ENCODE measurements at places on chromosomes 7 and 10.

GRCh38 chr7:77802557-77803405 is 4.2 kb downstream of the PHTF2 start:
- peak; percentile 23 for DNase-seq

DNA sequence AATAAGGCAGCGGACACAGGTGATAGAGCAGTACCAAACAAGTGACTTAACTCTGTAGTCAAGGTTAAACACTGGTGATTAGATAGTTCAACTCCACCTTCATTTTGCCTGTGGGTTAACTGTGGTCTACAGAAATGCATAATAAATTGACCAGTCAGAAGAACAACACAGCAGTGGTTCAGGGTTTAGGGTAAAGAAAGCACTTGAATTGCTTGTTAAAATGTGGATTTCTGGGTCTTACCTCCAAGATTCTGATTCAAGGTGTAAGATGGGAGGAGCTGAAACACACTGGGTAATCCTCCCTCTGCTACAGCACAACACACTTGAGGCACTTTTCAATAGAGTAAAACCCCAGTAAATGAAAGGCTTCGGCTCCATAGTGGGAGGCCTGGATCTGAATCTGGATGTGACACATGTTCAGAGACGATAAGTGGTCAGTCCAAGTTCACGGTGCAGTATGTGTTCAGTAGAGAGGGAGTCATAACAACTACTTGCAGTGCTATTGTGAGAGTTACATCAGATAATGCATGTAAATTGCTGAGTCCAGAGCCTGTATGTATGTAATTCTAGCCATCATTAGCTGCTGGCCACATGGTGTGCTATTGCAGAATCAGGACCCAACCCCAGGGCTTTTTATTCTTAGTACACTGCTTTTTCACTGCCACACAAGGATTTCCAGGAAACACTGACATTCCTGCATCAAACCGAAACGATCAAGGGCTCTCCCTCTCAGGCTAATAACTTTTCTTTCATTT is 141.7 kb downstream of the SORCS1 start:
- DNase-seq, result no peak

GRCh38 chr10:46304062-46304461 is 17.3 kb downstream of the ANTXRL start:
- DNase-seq, result no peak

DNA sequence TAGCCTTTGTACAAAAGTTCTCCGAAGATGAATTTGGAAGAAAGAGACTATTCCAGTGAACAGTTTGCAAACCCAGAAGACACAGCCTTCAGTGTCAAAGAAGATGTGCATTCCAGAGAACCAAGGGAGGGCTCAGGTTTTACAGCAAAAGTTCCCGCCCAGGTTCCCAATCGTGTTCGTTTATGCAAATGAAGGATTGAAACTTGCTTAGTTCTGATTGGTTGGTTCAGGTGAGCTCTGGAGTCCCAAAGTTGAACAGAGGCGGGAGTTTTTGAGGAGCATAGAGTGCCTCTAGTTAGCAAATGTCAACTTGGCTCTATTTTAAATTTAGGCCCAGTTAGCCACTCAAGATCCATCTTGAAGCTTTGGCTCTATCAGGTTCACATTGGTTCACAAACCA is 51.3 kb downstream of the TMEM270 start:
- no peak for DNase-seq

- peak; percentile 46 for DNase-seq
Observed at GRCh38 chr10:33703501-33704213, 369.2 kb upstream of the NRP1 start.

- no peak for DNase-seq
Observed at GRCh38 chr10:49282306-49282705, 16.7 kb upstream of the C10orf71 start.

DNA sequence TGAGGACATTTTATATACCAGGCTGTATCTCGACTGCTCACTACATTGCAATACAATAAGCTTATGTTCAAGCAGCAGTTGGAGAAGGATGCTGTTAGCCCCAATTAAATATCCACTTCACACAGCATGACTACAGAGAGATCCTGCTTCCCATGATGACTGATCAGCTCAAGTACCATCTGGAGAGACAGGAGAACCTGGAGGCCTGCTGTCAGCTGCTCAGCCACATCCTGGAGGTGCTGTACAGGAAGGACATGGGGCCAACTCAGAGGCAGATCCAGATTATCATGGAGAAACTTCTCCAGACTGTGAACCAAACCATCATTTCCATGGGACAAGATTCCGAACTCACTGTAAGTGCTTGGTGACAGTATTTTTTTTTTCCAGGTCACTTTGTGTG is 22.5 kb downstream of the RNF133 start:
- DNase-seq, result no peak

GRCh38 chr7:25908154-25908949 is 243.6 kb upstream of the NFE2L3 start:
- no peak for DNase-seq

DNA sequence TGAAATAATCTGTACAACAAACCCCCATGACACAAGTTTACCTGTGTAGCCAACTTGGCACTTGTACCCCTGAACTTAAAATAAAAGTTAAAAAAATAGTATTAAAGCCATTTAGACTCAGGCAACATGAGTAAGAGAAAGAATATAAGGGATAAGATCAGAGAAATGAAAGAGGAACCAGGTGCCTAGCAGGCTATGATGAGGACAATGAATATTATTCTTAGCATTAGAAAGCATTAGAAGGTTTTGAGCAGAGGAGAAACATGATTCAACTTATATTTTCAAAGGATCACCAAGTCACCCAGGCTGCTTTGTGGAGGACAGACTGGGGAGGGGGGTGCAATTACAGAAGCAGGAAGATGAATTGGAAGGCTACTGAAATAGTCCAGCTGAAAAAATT is 48.1 kb upstream of the TES start:
- DNase-seq, result peak; percentile 51

GRCh38 chr7:50273301-50273700 is 31.2 kb upstream of the IKZF1 start:
- DNase-seq, result no peak

- DNase-seq, result no peak
Observed at GRCh38 chr7:92650391-92650790, 60.2 kb upstream of the FAM133B start.

DNA sequence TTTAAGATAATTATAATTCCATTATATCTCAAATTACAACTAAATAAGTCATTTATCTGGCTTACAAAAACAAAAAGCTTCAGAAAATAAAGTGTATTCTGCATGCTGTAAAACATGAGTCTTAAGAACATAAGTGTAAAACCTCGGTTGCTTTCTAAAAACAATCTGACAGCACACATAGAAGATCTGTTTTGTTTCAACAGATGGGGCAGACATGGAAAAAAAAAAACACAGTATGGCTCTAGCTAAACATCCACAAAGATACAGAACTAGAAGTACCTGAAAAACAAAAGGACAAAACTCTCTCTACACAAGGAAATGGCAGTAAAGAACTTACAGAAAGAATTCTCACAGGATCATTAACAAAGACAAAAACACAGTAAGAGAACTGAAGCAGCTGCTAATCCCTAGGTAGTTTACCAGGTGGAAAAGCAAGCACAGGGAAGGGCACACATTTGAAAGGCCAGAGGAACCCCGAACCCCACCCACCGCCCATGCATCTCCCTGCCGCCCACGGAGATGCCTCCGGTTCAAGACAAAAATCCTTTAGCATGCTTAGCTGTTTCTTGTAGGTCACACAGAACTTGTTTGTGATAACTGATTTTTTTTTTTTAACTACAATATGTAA is 42.5 kb downstream of the DLD start:
- no peak for DNase-seq

- no peak for DNase-seq
Observed at GRCh38 chr10:83806717-83807116, 332.6 kb upstream of the GHITM start.

GRCh38 chr7:4835398-4836205 is 26.2 kb downstream of the PAPOLB start:
- DNase-seq, result no peak

DNA sequence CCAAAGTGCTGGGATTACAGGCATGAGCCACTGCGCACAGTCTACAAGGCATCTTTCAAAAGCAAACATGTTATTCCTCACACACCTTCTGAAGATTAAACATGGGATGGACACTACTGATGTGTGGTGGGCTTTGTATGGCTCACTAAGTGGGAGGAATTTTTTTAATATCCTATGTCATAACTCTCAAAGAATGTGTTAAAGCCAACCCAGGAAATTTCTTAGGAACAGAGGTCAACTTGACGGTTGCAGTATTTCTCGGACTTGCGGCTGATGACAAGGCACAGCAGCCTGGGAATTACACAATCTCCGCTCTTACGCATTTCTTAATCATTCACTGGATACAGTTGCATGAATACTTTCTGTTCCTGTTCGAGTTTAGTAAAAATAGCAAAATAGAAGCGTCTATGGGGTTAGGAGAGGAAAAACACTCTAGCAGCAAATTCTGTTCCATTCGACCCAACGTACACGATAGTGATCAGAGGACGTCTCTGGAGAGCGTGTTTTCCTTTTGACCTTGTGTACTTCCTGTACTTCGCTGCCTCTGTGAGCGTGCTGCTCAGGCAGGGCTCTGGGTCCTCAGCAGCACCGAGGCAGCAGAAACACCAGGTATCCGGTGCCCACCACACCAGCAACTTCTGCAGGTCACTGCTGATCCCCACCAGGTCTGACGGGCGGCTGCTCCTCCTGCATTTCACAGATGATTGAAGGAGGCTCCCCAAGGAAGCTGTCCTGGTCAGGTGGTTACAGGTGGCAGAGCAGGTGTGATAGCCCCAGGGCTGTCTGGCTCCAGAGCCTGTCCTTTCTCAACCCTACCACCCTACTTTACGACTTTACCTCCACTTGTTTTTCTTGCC is 26.4 kb upstream of the SRGN start:
- peak; percentile 98 for DNase-seq

GRCh38 chr7:40232242-40232893 is 97.6 kb downstream of the SUGCT start:
- peak; percentile 68 for DNase-seq

GRCh38 chr7:130268463-130269317 is 2.0 kb downstream of the CPA2 start:
- DNase-seq, result no peak

- peak; percentile 71 for DNase-seq
Observed at GRCh38 chr7:80488406-80488805, 23.5 kb downstream of the GNAT3 start.

- DNase-seq, result no peak
Observed at GRCh38 chr10:36170943-36171501, 528.9 kb upstream of the FZD8 start.

DNA sequence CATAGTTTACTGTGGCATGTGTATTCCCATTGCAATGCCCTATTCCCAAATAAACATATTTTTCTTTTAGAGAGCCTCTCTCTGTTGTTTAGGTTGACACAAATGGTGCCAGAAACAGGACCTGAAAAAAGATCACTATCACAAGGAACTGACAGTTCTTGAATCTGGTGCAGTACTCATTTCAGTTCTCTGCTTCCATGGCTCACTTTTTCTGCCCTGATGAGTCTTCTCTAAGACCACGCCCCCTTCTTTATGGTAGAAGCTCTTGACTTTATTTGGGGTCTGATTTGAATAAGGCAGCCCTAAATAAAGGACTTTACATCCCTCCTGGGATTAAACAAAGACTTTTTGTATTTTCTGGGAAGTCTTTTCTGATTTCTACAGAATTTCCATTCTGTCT is 3.5 kb upstream of the CCDC126 start:
- DNase-seq, result no peak

- DNase-seq, result peak; percentile 58
Observed at GRCh38 chr7:41880107-41880506, 177.2 kb upstream of the INHBA start.

DNA sequence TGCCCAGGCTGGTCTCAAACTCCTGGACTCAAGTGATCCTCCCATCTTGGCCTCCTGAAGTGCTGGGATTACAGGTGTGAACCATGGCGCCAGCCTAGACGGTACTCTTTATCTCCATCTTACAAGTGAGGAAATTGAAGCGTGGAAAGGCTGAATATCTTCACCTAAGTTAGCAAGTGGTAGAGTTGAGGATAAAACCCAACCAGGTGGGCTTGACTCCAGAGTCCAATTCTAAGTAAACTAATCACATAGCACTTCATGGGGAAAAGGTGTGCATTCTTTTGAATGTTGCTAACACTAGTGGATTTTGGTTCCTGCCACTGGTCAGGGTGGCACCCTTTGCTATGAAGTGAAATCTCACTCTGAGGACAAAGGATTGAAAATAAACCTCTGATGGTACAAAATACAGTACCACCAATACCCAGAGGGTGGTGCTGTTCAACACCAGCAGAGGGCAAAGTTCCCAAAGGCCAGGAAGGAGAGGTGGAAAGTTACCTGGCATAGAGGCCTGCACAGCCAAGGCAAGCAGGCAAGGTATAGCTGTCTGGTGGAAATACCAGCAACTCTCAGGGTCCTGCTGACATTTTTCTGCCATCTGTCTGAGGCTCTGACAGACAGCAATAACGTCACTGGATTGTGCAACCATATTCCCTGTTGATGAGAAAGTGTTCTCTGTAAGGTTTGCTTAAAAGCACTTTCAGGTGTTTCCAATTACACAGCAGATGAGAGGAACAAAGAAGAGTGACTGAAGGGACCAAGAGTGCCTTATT is 17.6 kb downstream of the ZDHHC16 start:
- DNase-seq, result peak; percentile 42

DNA sequence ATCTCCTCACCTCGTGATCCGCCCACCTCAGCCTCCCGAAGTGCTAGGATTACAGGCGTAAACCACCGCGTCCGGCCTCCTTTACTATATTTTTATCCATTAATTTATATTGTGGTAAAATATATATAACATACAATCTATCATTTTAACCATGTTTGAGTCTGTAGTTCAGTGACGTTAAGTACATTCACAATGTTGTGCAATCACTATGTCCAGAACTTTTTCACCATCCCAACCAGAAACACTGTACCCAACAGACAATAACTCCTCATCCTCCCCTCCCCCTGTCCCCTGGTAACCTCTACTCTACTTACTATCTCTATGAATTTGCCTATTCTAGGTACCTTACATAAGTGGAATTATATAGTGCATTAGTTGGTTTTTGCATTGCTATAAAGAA is 297.5 kb upstream of the GALNT17 start:
- no peak for DNase-seq

DNA sequence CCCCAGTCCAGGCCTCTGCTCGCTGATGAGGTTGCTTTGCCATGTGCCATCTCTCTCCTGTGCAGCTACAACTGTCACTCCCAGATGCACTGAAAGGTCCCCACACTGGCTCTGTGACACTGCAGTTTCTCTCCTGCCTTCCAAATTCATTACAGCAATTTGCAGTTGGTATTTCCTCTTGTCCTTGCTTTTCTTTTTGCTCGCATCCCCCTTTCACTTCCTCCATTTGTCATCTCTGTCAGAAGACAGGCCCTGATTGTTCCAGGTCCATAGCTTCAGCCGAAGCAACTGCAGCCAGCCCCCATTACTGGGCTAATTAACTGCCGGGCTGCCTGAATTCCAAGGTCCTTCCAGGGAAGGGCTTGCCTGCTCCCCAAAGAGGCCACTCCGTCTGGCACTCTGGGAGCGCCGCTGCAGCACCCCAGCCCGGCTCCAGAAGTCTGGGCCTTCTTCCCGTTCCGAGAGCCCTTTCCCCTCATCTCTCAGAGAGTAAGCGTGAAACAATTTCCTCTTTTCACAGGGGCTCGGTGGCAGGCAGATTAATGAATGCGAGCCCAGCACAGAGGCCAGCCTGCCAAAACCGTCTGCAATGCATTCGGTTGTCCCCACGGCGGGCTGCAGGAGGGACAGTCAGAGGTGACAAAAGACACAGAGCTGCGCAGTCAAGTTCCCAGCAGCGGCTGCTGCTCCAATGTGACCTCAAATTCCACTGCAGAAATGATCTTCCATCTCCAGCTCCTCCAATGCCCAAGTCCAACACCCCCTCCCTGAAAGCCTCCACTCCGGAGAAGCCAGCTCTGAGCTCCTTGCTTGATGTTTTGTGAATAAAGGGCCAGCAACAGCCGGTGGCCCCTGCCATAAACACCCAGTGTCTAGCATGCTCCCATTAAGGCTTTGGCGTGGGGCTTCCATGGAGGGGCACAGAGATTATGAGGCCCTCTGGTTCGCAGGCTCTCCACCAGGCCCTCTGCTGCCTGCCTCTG is 279.4 kb upstream of the HABP2 start:
- DNase-seq, result peak; percentile 74
